CD4-positive, alpha-beta T cell treated with Interleukin-6 at 100 ng/mL for 8 hours (primary cell): ENCODE measurements at places on chromosomes 7 and 10.

DNA sequence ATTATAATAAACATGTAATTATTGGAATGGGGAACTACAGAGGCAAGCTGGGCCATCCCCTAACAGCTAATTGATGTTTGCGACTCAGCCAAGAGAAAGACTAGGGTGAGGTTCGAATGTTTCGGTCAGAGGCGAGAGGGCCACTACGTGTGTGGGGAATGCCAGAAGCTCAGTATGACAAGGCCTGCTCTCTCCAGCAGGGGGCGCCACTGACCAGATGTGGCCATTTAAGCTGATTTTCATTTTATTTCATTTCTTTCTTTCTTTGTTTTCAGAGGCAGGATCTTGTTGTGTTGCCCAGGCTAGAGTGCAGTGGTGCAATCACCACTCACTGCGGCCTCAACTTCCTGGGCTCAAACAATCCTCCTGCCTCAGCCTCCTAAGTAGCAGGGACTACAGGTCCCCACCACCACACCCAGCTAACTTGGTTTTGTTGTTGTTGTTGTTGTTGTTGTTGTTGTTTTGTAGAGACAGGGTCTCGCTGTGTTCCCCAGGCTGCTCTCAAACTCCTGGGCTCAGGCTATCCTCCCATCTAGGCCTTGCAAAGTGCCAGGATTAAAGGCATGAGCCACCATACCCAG is 38.1 kb downstream of the TMEM130 start:
- DNase-seq, result peak; percentile 15

GRCh38 chr10:6563075-6563474 is 17.0 kb downstream of the PRKCQ start:
- peak; percentile 11 for DNase-seq

GRCh38 chr10:184911-185310 is 49.7 kb downstream of the ZMYND11 start:
- no peak for DNase-seq

GRCh38 chr10:48768144-48768766 is 83.6 kb downstream of the WDFY4 start:
- DNase-seq, result no peak

- no peak for DNase-seq
These were observed 314.8 kb downstream of the POM121L12 start for GRCh38 chr7:53350241-53350640.

- DNase-seq, result no peak
These were observed 182.7 kb upstream of the LYZL2 start for GRCh38 chr10:30812018-30812851.

DNA sequence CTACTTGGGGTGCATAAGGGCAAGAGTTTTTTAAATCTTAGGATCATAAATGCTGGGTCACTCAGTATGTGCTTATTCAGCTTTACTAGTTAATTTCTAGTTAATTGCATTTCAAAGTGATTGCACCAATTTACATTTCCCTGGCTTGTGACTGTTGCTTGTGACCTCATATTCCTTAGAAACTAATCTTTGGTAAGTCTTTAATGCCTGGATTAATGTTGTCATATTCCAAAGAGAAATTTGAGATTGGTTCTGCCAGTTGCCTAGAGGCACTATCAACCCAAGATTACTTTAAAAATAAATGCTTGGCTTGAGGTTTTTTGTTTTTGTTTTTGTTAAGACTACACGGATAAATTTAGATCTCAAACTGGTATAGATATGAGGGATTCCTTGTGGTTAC is 103.1 kb downstream of the ANK3 start:
- no peak for DNase-seq

DNA sequence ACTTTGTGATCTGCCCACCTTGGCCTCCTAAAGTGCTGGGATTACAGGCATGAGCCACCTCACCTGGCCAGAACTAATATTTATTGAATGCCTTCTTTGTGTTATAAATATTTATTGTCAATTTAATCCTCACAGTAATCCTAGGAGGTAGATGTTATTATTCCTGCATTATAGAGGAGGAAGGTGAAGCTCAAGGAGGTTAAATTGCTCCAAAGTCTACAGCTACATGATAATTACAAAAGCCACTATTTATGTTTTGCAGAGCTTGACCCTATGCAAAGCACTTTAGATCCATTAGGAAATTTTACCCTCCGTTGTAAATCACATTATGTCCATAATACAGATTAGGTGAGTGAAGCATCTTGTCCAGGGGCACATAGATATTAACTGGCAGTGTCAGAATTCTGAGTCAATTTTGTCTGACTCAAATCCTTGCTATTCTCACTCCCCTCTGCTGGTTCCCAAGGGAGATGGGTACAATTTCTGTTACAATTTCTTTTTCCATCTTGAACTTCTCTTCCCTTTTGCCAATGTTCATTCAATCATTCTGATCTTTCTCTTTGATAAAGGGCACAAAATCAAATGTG is 25.7 kb upstream of the CDK14 start:
- DNase-seq, result no peak
